Chondrocyte (in vitro differentiated cells): ENCODE measurements at places on chromosomes 3 and 15. TPM values are rescaled to one million over a fixed set of nuclear protein-coding genes. Genes with fewer than 3 reads are reported as not detected.

Gene CYP1A2
- not detected in 3 replicates for total RNA-seq

Gene LRRC2
- total RNA-seq: 0.46 to 2.2 TPM (median 1.9 TPM) in 3 replicates

Gene DOCK3
- 0.15 to 0.25 TPM (median 0.17 TPM) in 3 replicates for total RNA-seq

Gene LHFPL4
- total RNA-seq: not detected in 3 replicates

Gene PLSCR4
- total RNA-seq: 17.5 to 29.9 TPM (median 18.9 TPM) in 3 replicates

Gene CNTN4
- total RNA-seq: 0.38 to 6.0 TPM (median 0.52 TPM) in 3 replicates

Gene MEX3B
- total RNA-seq: 25.5 to 55.8 TPM (median 52.7 TPM) in 3 replicates

Gene VGLL3
- total RNA-seq: 170 to 405 TPM (median 177 TPM) in 3 replicates

Gene AADACL2
- not detected in 3 replicates for total RNA-seq
